Calu3 (cell line): ENCODE measurements at places on chromosomes 2 and 18. TPM values are rescaled to one million over a fixed set of nuclear protein-coding genes. Genes with fewer than 3 reads are reported as not detected.

GRCh38 chr18:56067214-56067894 is 479.4 kb upstream of the TCF4 start:
- no peak overlapping the region for H3K4me3 ChIP-seq
- no peaks in the 10 kb centered on the region for H3K36me3 ChIP-seq
- no peak overlapping the region for H3K27ac ChIP-seq
- no peak for DNase-seq
- H3K4me1 ChIP-seq: no peaks in the 10 kb centered on the region
- H3K27me3 ChIP-seq: no peaks in the 10 kb centered on the region

DNA sequence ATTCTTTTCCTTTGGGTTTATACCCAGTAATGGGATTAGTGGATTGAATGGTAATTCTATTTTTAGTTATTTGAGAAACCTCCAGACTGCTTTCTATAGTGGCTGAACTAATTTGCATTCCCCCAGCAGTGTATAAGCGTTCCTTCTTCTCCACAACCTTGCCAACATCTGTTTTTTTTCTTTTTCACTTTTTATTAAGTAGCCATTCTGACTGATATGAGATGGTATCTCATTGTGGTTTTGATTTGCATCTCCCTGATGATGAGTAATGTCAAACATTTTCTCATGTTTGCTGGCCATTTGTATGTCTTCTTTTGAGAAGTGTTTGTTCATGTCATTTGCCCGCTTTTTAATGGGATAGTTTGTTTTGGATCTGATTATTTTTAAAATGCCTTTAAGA is 64.1 kb upstream of the MEIS1 start:
- no peak overlapping the region for H3K4me3 ChIP-seq
- H3K36me3 ChIP-seq: no peaks in the 10 kb centered on the region
- no peaks in the 10 kb centered on the region for H3K4me1 ChIP-seq
- peaks cover 13% of the 10 kb centered on the region for H3K27me3 ChIP-seq
- H3K27ac ChIP-seq: no peak overlapping the region

- no peak overlapping the region for H3K27ac ChIP-seq
- H3K27me3 ChIP-seq: peaks cover 86% of the 10 kb centered on the region
These were observed 24.1 kb downstream of the TRABD2A start for GRCh38 chr2:84856787-84857186.

GRCh38 chr18:55250768-55251173 is 291.5 kb upstream of the CCDC68 start:
- H3K4me1 ChIP-seq: peaks cover 27% of the 10 kb centered on the region
- H3K27me3 ChIP-seq: no peaks in the 10 kb centered on the region
- H3K36me3 ChIP-seq: no peaks in the 10 kb centered on the region
- H3K27ac ChIP-seq: no peak overlapping the region

DNA sequence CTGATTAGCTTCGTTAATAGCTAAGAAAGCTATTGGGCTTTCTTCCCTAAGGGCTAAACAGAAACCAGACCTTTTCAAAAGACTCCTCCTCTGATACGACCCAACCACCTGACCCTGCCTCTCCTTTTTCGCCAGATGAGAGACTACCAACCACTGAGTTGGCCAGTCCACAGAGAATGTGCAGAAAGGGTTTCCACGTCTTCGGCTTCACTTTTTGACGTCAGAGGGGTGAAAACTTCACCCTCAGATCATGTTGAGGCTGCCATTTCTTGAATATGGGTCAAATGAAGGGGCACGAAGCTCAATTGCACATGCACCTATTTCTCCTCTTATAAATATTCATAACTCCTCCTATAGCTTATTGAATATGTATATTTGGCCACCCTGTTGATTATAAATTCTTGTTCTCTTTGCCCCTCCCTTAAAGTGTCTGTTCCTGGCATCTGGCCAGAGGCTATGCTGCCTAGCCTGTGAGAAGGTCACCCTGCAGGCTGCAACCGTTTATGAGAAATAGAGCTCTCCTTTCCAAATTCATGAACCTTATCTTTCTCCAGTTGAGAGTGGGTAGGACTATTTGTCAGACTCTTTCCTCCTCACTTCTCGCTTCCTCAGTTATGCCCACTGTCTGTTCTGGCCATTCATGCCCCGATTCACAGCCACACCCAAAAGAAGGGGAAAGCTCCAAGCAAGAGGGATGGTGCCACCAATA is 301.6 kb downstream of the STK39 start:
- no peak overlapping the region for H3K4me3 ChIP-seq
- H3K36me3 ChIP-seq: no peaks in the 10 kb centered on the region
- H3K27ac ChIP-seq: no peak overlapping the region
- H3K4me1 ChIP-seq: no peaks in the 10 kb centered on the region
- no peak for DNase-seq

- H3K36me3 ChIP-seq: peaks cover 5% of the 10 kb centered on the region
- H3K4me1 ChIP-seq: peaks cover 8% of the 10 kb centered on the region
- H3K4me3 ChIP-seq: no peak overlapping the region
- peaks cover 69% of the 10 kb centered on the region for H3K27me3 ChIP-seq
These were observed 2.2 kb upstream of the EHD3 start for GRCh38 chr2:31231571-31232302.

DNA sequence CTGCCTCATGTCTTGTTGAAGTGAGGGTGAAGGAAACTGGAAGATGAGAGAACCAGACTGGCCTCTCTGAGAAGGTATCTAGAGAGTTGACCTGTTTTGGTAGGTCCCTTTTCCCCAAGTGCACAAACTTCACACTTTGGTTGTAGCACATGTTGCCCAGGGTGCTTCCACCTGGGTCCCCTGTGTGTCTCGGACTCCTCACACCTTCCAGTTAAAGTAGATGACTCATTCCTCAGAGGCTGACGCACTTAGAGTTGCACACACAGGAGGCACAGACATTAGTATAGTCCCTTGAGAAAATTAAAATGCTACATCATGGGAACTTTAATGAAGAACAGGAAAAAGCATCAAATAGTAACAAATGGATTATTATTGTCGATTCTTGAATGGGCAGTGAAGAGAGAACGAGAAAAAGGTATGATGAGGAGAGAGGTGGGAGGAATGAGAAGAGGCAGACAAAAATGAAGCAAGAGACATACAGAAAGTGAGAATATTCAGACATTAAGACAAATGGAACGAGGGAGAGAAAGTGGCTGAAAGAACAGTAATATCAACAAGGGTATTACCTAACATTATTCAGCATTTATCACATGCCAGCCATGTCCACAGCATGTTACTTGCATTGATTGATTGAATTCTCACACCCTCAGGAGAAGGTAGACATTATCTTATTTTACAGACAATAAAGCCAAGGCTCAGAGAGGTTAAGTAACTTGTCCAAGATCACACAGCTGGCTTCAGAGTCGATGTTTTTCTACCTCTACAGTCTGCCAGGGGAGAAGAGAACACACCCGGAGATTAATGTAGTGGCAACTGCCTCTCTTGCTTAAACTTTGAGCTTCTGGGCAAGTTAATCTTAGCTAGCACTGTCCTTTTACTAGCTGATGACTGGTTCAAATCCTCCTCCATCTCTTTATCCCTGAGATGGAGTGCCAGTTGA is 68.6 kb downstream of the FHOD3 start:
- H3K27ac ChIP-seq: no peak overlapping the region
- H3K4me3 ChIP-seq: no peak overlapping the region
- DNase-seq: no peak
- peaks cover 57% of the 10 kb centered on the region for H3K27me3 ChIP-seq
- H3K4me1 ChIP-seq: no peaks in the 10 kb centered on the region

The GLI2 gene
- 1.4 and 1.6 TPM in 2 replicates for total RNA-seq

The NT5C1B gene
- total RNA-seq: not detected in 2 replicates

The FAM168B gene
- 89.7 and 111 TPM in 2 replicates for total RNA-seq
